ENCODE measurements at places on chromosomes 7 and 10.
A peak's percentile ranks its signal among the peaks of the same experiment; 100 is the strongest.

- DNase-seq: no peak
Observed at GRCh38 chr10:3277566-3277965, 105.0 kb upstream of the PITRM1 start.

DNA sequence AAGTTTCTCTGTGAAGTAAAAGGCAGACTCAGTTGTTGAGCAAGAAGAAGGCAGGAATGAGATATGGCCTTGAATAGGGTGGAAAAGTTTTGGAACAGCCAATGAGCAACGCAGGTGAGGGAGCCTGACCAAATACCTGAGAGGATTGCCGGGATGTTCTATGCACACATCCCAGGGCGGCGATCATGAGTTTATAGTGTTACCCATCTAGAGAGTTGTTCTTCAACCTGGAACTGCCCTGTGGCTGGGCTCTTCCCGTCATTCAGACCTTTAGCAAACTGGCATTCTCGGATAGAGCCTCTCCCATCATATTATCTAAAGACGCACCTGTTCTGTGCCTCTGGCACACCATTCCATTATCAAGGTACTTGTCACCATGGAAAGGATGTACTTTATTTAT is 103.0 kb upstream of the KIF5B start:
- no peak for DNase-seq

GRCh38 chr7:105229641-105230040 is 159.1 kb downstream of the SRPK2 start:
- no peak for DNase-seq

GRCh38 chr7:96055717-96056116 is 266.2 kb downstream of the SLC25A13 start:
- no peak for DNase-seq

DNA sequence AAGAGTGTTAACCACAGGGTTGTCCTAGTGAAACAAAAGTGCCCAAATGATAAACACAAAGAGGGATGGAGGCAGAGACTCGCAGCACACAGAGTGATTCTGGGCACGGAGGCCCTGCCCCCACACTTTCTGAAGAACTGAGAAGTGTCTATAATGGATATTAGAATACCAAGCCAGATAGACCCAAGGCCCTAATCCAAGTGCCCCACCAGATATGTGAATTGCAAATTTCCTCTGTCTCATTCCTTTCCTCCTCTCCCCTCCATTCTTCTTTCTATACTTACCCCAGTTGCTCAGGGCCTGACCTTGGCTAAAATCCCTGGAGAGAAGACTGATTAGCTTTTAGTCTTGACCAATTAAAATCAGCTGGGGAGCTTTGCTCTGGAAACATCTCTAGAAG is 106.8 kb upstream of the AOAH start:
- no peak for DNase-seq

- no peak for DNase-seq
Observed at GRCh38 chr10:22315455-22316285, 518 bp upstream of the COMMD3 start.

DNA sequence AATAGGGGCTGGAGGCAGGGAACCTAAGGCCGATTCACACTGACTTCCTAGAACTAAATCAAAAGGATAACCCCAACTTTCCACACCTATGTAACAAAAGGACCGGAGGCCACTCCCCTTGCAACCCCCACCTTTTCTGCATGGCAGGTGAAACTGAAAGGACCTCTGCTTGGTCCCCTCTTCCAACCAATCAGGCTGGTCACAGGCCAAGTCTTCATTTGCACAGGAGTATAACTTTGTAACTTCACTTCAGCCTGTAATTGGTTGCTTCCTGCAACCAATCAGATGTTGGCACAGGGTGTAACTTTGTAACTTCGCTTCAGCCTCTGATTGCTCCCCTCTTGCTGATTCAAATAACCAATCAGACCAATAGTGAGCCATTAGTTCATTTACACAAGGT is 190.0 kb downstream of the FAM107B start:
- no peak for DNase-seq

GRCh38 chr7:157149317-157149716 is 10.6 kb downstream of the UBE3C start:
- DNase-seq: no peak

GRCh38 chr10:30980951-30981616 is 50.6 kb downstream of the ZNF438 start:
- DNase-seq: peak; percentile 65

- no peak for DNase-seq
Observed at GRCh38 chr7:157434701-157435100, 97.9 kb downstream of the DNAJB6 start.

GRCh38 chr7:52838981-52839411 is 196.4 kb upstream of the POM121L12 start:
- no peak for DNase-seq

DNA sequence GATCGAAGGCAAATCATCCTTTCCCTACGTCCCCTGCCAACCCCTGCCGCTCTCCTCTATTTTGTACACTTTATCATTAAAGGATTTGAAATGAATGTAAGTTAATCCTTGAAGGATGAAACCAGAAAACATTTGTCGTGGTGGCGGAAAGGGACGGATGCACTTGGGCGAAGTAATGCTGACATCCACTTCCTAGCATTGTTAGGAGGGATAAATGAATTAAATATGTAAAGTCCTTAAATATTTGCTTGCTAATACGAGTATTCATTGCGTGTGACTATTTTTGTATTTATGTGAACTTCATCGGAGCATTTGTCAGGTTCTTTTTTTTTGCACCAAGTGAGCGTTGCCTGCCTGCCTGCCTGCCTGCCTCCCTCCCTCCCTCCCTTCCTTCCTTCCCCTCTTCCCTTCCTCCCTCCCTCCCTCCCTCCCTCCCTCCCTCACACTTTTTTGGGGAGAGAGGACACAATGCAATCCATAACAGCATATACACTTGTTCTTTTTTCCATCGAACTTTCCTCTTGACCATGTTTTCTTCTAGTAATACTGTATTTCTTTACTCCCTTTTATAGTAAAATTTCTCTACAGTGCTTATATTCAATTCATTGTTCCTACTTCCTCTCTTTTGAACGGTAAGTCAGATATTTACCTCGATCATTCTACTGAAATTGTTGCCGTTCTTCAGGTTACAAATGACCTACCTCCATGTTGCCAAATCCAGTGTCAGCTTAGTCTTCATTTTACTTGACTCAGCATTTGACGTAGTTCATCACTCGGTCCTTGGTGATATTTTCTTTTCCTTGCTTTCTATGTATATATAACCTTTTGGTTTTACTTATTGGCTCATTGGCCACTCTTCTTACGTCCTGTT is 831 bp downstream of the CCDC7 start:
- peak; percentile 39 for DNase-seq

DNA sequence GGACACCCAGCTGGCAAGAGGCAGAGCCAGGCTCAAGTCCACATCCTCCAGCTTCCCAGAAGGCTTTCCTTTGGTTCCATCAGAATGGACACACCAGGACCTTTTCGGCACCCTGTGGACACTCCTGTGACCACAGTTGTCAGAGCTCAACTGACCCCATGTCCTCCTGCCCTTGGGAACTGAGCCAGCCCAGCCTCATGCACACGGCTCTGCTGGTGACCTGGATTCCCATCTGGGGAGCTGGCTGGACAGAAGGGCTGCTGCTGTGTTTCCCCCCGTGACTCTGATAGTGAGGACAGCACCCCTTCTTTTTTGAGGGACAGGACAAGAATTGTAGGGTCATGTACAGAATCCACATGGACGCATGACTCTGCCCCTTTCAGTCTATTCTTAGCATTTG is 289.2 kb downstream of the WDR37 start:
- DNase-seq: no peak

- no peak for DNase-seq
Observed at GRCh38 chr10:604716-605631, 84.5 kb downstream of the DIP2C start.

GRCh38 chr10:11539191-11539868 is 72.1 kb downstream of the USP6NL start:
- DNase-seq: no peak

DNA sequence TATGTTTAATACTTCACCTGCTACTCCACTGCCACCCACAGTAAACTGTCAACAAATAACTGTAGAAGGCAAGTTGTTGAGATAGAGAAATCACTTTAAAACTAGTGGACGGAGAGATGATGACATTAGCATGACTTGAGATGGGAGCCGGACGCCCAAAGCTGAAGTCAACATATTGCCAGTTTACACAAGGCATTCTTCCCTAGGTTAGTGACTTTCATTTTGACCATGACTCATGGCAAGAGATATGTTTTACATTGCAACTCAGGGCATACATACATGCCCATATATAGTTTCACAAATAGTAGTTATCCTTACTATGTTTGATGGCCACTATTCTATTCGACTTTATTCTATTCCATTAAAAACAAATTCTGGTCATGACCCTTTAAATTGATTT is 296.6 kb downstream of the PLXNA4 start:
- no peak for DNase-seq

DNA sequence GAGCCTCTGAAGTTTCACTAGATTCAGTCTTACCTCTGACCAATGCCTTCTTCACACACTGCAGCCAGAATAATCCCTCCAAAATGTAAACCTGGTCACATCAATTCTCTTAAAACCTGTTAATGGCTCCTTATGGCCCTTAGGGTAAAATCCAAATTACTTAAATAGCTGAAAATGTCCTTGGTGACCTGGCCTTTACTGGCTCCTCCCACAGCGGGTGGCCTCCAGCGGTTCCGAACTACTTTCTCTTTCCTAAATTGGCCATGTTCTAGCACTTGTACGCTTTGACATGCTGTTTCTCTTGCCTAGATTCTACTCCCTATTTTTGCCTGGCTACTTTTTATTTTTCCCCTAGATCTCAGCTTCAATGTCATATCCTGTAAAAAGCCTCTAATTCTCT is 36.1 kb downstream of the AGK start:
- no peak for DNase-seq

- no peak for DNase-seq
Observed at GRCh38 chr10:130470286-130470685, 334.1 kb downstream of the GLRX3 start.

GRCh38 chr10:78596556-78596955 is 472.2 kb upstream of the ZMIZ1 start:
- no peak for DNase-seq

GRCh38 chr7:148982654-148983199 is 45.6 kb downstream of the PDIA4 start:
- DNase-seq: no peak

- DNase-seq: no peak
Observed at GRCh38 chr10:97502916-97503315, 4.2 kb downstream of the UBTD1 start.

GRCh38 chr7:148304456-148304855 is 286.1 kb upstream of the C7orf33 start:
- no peak for DNase-seq

DNA sequence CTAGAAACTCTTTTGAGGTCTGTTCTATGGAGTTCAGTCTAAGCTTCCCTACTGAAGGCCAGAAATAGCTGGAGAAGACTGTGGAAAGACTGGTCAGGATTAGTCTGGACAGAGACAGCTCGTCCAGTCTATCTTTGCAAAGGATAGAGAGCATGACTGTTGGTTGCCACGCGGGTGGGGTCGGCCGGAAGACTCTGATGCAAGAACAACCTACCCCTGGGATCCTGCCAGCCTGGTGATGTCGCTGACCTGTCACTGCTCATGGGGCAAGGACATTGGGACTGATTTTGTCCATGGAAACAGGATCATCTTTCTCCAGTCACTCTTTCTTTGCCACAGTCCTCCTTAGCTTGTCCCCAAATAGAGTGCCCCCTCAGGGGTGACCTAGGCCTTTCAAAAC is 337.6 kb upstream of the NPSR1 start:
- DNase-seq: no peak

- DNase-seq: no peak
Observed at GRCh38 chr7:50411332-50411731, 38.8 kb downstream of the FIGNL1 start.

GRCh38 chr7:41892356-41893100 is 189.6 kb upstream of the INHBA start:
- DNase-seq: no peak

GRCh38 chr7:53094827-53095226 is 59.4 kb downstream of the POM121L12 start:
- DNase-seq: no peak

DNA sequence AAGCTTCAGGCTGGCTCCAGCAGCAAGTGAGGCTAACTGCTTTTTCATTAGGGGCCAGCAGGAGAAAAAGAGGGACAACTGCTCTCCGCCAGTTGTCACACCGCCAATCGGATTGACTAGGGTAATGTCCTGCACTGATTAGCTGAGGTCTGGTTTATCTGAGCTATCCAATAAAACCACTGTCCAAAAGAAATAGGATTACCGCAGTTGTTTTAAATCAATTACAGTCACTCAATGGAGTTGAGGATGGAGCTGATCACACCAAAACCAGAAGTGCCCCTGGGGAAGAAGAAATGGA is 351.4 kb upstream of the NPVF start:
- no peak for DNase-seq

- peak; percentile 63 for DNase-seq
Observed at GRCh38 chr7:32218154-32218467, 147.9 kb upstream of the PDE1C start.

GRCh38 chr7:72183835-72184234 is 228.3 kb downstream of the CALN1 start:
- DNase-seq: no peak

DNA sequence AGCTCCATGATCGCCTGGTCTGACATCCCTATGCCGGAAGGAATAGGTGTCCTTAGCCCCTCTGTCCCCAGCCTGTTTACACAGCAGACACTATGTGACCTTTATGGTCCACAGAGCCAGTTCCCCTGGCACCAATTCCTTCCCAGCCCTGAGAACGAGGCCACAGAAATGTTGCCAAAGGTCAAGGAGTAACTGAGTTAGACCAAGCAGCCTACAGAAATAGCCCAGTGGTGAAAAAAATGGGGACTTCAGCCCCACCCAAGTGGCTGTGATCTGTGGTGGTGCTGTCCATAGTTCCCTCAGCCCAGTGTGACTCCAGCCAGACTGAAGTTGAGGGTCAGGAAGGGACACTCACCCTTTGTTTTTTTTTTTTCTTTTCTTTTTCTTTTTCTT is 2.5 kb downstream of the PGAM2 start:
- DNase-seq: no peak
